AG04450 (cell line): ENCODE measurements at places on chromosomes 6 and 20.

- DNase-seq: no peak
Measured at GRCh38 chr20:17545127-17545526, 13.9 kb upstream of the BFSP1 start.

GRCh38 chr6:125904871-125905270, 51.7 kb upstream of the HINT3 start:
- DNase-seq: no peak

DNA sequence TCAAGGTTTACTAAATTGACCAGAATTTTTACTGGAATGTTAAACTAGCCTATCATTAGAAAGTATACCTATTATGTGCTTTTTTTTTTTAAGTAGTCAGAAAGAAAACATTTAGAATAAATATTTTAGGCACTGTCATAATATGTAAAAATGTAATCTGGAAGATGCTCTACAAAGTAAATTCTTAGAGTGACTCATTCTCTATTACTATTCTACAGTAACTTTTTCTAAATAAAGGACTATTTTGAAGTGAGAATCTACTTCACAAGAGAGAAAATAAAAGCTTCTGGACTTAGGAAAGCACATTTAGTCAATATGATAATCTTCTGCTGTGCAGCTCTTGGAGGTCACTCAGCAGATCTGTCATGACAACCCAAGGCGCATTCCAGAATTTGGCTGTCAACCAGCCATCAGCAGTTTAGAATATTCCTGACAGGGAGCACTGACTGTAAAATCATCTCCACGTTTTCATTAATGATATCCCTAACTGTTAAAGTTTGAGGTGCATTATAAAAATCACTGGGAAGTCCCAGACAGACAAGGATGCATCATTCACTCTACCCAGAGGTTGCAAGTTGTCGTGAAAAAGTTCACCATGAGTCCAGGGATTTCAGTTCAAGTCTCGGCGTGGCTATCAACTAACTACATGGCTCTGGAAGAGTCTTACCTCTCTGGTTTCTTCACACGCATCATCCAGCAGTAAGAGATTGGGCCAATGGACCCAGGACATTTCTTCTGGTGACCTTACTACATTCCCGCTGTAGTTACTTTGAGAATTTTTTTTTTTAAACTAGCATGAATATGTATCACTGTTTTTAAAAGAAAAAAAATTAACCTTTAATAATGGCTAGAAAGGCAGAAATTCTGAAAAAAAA, 374.9 kb downstream of the GJA1 start:
- DNase-seq: no peak

- no peak for DNase-seq
Measured at GRCh38 chr20:58142843-58143185, 85.6 kb downstream of the ANKRD60 start.

GRCh38 chr6:9553002-9553401, 861.9 kb downstream of the TFAP2A start:
- no peak for DNase-seq

- no peak for DNase-seq
Measured at GRCh38 chr6:89311853-89312531, 3.1 kb downstream of the GABRR2 start.

DNA sequence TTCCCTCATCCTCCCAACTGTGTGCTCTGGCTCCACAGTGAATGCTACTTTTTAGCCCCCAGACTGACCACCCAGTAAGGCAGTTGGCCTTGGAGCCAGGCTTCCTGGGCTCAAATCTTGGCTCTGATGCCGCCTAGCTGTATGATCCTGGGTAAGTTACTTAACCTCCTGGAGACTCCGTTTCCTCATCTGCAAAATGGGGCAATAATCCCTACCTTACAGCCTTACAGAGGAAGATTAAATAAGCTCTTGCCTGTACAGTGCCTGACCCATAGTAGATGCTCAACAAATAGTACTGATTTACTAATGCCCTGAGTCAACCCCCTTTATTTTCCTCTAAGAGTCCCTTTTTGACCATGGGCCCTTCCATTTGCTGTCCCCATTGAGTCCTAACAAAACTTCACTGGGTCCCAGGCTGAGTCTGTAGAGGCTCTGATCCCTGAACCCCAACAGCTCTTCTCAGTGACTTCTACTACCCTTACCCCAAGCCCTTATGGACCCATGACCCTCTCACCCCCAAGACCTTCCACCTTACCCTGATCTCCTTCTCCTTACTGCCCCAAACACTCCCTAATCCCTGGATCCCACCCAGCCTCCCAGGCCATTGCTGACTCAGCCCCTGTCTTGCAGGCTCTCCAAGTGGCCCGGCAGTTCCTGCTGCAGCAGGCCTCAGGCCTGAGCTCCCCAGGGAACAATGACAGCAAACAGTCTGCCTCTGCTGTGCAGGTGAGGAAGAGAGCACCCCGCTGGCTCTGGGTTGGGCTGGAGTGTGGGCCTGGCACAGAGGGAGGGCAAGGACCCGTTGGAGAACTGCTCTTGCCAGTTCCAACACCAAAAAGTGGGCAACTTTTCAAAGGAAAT, 31.4 kb downstream of the FOXP4 start:
- DNase-seq: no peak

GRCh38 chr6:102749210-102749971, 1355.9 kb downstream of the GRIK2 start:
- no peak for DNase-seq

DNA sequence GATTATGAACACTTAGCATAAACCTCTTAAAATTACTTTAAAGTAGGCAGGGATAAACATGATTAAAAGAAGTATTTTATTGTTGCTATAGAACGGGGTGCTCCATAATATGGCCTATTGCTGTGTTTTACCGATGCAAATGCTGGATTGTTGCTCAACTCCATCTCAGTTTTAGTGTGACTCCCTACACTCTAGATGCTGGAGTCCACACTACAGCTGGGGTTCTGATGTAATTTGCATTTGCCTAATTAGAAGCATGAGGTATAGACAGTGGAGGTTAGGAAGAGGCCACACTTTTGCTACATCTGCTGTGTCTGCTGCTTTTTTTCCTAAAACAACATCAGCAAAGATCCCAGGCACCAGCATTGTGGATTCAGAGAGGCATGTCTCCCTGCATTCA, 6.7 kb upstream of the HMGN3 start:
- DNase-seq: no peak

DNA sequence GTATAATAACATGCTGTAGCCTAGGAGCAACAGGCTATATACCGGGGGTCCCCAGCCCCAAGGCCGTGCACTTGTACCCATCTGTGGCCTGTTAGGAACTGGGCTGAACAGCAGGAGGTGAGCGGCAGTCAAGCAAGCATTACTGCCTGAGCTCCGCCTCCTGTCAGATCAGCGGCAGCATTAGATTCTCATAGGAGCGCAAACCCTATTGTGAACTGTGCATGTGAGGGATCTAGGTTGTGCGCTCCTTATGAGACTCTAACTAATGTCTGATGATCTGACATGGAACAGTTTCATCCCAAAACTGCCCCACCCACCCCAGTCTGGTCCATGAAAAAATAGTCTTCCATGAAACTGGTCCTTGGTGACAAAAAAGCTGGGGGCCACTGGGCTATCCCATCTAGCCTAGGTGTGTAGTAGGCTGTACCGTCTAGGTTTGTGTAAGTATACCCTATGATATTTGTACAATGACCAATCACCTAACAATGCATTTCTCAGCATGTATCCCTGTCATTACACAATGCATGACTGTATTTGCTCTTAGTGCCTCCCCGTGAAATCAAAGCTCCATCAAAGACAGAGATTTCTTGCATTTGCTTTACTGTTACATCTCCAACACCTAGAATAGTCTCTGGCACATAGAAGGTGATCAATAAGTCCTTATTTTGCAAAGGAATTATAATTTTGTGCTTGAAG, 30.8 kb downstream of the NHSL1 start:
- DNase-seq: no peak

GRCh38 chr20:61799928-61800327, 265.8 kb downstream of the TAF4 start:
- no peak for DNase-seq

GRCh38 chr6:116016846-116017545, 43.7 kb downstream of the FRK start:
- DNase-seq: peak; percentile 46

GRCh38 chr20:57560554-57561355, at the start of gene PCK1:
PCK1 (plus strand) TSS chr20:57561110; CDS start chr20:57561412, 302 bp downstream.
- no peak for DNase-seq

DNA sequence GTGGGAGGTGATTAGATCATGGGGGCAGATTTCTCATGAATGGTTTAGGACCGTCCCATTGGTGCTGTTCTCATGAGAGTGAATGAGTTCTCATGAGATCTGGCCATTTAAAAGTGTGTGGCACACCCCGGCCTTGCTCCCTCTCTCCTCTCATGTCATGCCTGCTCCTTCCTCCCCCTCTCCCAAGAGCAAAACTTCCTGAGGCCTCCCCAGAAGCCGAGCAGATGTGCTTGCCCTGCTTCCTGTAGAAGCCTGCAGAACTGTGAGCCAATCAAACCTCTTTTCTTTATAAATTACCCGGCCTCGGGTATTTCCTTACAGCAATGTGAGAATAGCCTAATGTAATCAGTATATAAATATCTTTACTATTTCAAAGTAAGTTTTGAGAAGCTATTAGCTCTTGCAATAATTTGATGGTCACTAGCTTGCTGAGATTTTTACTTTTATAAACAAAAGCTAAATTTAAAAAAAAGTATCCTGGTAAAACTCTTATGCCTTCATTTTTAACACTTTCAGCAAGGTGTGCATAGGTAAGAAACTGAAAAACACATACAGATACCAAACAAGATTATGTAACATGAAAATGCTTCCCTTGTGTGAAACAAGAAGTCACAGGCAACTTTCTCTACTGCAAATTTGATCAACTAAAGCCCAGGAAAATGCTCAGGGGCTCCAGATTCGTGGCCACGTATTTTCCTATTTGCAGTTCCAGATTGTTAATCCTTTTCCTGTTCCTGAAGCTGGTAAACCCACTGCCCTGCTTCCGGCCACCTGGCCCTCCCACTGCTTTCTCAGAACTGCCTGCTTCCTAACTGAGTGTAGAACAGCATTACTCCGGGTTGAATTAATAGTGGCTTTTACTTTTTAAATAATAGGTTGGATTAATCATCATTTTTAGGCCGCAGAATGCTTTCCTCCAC, 395.1 kb upstream of the CNR1 start:
- DNase-seq: no peak

- no peak for DNase-seq
Measured at GRCh38 chr20:61647702-61648101, 395.6 kb downstream of the CDH4 start.

DNA sequence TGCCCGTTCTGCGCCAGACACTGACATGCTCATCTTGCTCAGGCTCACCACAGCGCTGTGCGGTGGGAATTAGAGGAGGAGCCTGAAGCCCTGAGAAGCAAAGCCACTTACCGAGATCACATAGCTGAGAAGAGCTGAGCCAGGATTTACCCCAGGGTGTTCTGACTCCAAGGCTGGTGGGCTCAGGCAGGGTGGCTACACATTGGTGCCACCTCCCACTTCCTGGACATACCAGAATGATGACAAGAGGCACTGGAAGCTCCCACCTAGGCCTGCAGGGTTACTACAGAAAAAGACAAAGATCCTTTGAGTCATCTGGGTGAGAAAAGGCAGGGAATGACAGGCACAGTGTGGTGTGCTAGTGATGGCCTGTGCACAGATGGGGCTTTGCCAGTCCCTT, 24.4 kb upstream of the FKBP1A start:
- no peak for DNase-seq

- no peak for DNase-seq
Measured at GRCh38 chr6:107582086-107582485, 92.2 kb downstream of the SOBP start.

DNA sequence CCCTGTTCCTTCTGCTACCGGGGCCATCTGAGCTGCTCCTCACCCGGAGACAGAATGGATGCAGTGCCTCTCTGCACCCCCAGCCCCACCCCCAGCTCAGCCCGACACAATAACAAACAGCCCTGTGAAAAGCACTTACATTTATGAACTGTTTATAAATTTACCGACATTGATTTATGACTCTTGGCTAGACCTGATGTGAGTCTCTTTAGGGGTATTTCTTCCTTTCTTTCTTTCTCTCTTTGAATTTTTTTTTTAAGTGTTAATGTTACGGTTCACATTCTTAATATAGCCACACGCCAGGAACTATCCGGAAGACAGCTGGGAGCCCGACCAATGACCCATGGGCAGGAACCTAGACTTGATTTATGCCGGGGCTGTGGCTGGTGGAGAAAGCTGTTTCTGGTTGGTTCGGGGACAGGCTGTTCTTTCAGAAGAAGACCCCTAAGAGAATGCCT, 266.3 kb downstream of the CDC5L start:
- no peak for DNase-seq

- no peak for DNase-seq
Measured at GRCh38 chr6:11146117-11146826, 34.7 kb upstream of the ERVFRD-1 start.

GRCh38 chr6:40584741-40585140, 2.4 kb downstream of the LRFN2 start:
- DNase-seq: no peak
